ENCODE measurements at places on chromosomes 4 and X. TPM values are rescaled to one million over a fixed set of nuclear protein-coding genes. Genes with fewer than 3 reads are reported as not detected.

The TCEAL7 gene
- not detected for total RNA-seq

The MAGEC3 gene
- not detected for total RNA-seq

The TEX13C gene
- total RNA-seq: not detected

The XPNPEP2 gene
- 0.48 TPM for total RNA-seq

The MANBA gene
- total RNA-seq: 13.5 TPM

The UNC5C gene
- not detected for total RNA-seq

The CT45A8 gene
- not detected for total RNA-seq

The ACSL1 gene
- total RNA-seq: 16.5 TPM

The TMPRSS11A gene
- not detected for total RNA-seq

The SORCS2 gene
- not detected for total RNA-seq

The ATP6AP2 gene
- 79.1 TPM for total RNA-seq

The SLC9A6 gene
- total RNA-seq: 18.5 TPM

The FGF2 gene
- total RNA-seq: 0.30 TPM

The SPACA5B gene
- not detected for total RNA-seq

The MTMR8 gene
- total RNA-seq: 4.9 TPM

The AR gene
- total RNA-seq: 0.48 TPM

The MOSPD2 gene
- total RNA-seq: 10.8 TPM
